Activated CD4-positive, alpha-beta T cell treated with anti-CD3 and anti-CD28 coated beads, Interleukin-2, amount 50 U/mL, for 24 hours (primary cell): ENCODE measurements at places on chromosomes 3 and 15.

GRCh38 chr3:170220871-170221270 lies 1.4 kb upstream of the PRKCI start:
- no peak for DNase-seq

DNA sequence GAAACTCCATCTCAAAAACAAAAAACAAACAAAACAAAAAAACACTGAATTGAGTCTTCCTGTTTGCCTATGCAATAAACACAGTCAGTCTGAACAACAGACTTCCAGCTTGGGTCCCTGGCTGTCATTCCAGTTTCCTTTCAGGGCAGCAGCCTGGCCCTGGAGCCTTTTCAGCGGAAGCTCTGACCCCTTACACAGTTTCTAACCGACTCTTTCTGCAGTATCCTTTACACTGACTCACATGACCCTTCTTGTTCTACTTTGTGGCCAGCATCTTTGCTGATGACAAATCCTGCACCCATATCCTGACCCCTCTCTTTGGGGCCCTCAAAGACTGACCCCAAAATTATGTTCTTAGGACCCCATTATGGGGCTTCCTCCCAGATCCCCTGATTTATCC lies 38.3 kb upstream of the INO80 start:
- DNase-seq: no peak

DNA sequence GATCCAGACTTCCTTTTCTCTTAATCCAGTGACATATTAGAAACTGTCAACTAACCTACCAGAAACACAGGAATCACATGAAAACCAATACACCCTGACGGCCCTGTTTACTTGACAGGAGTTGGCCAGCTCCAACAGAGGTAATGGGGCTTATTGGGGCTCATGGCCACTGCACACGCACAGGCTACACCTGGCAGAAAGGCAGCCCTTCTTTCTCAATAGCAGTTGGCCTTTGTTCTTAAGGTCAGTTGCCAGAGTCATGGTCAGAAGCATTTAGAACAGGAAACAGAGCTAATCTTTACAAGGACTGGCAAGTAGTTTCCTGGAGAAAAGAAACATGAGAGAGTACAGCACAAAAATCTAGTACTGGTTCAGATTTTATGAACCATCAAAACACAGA lies 181.8 kb downstream of the MAGI1 start:
- no peak for DNase-seq

GRCh38 chr3:186818516-186818915 lies 12.2 kb upstream of the RFC4 start:
- DNase-seq: no peak

DNA sequence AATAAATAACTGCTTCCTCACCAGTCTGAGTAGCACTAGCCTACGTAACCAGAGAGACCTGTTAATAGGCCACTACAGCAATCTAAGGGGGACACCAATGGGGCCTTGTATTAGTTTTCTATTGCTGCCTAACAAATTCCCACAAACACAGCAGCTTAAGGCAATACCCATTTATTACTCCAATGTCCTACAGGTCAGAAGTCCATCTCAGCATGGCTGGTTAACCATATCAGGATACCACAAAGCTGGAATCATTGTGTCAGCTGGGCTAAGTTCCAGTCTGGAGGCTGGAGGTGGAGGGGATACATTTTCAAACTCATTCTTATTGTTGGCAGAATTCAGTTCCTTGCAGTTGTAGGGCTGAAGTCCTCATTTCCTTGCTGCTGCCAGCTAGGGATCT lies 331.9 kb downstream of the ULK4 start:
- no peak for DNase-seq

DNA sequence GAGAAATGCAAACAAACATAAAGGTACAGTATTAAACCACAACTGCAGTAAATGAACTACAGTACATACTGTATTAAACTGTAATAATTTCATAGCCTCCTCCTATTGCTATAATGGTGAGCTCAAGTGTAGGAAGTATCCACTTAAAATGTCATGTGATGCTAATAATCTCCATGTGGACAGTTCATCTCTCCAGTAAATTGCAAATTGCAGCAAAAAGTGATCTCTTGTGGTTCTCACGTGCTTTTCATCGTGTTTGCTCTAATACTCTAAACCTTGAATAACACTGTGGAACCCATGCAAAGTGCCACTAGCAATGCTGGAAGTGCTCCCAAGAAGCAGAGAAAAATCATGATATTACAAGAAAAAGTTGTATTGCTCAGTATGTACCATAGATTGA lies 9.2 kb upstream of the FNDC3B start:
- DNase-seq: no peak

GRCh38 chr3:161689584-161690298 lies 193.1 kb downstream of the OTOL1 start:
- no peak for DNase-seq

GRCh38 chr15:66496951-66497501 lies 536 bp downstream of the SNAPC5 start:
- DNase-seq: no peak

DNA sequence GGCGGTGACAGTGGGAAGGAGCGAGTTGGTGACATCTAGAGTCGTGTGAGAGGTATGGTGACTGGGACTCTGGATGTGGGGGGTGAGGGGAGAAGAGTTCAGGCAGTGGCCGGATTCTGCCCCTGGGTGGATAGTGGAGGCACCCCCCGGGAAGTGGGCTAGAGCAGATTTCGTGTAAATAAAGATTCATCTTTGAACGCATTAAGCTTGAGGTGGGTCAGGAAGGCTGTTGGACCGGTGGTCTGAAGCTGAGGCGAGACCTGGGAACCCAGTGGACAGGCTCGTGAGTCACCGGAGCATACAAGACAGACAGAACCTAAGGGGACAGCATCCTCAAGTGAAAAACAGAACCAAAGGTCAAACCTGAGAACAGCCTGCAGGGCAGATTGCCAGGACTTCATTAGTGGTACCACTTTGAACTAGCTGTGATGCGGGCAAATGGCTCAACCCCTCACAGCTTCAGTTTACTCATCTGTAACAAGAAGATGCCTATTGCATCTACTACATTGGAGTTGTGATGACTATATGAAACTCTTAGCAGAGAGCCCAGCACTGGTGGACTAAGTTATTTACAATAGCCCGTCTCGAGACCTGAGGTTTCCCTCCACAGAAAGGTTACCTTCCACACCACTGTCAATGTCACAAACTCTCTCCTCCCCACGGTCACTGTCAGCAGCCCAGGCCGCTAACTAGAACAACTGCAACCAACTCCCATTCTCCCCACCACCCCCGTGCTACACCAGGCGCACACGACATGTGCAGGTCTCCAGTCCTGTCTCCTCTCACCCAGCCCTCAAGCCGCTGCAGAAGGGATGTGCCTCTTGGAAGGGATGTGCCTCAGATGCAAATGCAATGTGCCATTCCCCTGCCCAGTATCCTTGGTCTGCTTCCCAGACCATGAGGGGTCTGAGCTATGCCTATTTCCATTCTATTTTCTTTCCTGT lies 901 bp upstream of the CLN6 start:
- no peak for DNase-seq

DNA sequence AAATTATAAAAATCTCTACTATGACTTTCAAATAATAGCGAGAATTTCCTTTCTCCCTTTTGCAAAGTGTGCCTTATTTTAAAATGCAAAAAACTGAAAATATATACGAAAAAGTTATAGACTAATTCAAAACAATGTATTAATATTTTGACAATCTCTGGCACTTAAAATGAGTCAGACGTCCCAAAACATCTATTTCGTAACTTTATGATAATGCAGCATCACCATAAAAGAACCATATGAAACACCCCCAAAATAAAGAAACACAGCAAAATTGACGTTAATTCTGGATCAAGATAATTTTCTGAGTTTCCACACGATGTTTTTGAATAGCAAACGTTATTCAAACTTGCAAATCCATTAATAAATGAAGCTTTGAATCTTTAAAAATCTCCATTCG lies 1.0 kb downstream of the COPS2 start:
- no peak for DNase-seq

DNA sequence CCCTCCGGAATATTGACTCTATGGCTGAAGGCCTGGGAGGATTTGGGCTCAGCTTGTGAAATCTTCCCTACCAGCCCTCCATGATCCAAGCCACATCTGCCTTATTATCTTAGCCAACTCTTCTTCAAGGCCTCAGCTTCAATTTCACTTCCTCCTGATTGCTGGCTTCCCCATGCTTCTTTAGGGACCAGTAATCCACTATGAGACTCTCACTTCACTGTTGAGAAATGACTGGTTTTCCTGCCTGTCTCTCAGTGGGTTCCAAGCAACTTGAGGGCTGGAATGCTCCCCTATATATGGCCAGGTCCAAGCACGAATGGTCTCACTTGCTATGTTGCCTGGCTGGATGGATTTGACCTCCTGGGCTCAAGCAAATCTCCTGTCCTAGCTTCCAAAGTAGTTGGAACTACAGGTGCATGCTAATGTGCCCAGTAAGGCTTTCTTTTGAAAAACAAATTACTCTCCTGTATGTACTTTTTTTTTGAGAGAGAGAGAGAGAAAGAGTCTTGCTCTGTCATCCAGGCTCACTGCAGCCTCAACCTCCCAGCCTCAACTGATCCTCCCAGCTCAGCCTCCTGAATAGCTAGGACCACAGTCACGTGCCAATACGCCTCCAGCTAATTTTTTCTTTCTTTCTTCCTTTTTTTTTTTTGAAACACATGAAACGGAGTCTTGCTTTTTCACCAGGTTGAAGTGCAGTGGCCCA lies 7.9 kb upstream of the PIK3CB start:
- no peak for DNase-seq

- DNase-seq: no peak
These were observed 132.8 kb upstream of the GADL1 start for GRCh38 chr3:31027191-31027761.

DNA sequence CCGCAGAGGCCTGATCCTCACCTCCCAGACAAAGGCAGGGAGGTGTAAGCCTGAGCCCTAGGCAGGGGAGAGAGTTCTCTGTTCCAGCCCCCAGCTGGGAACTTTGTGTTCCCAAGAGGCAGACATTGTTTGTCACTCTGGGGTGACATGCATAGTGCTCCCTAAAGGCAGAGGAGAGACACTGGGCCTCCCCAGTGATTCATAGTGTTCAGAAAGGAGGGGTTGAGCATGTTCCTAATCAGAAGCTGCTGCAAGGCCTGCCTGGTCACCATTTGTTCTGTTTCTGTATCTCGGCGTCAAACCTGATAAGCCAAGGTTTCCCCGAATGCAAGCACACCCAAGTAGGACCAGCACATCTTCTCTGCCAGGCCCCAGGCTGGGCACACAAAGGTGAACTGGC lies 24.0 kb upstream of the SLC6A6 start:
- DNase-seq: no peak

DNA sequence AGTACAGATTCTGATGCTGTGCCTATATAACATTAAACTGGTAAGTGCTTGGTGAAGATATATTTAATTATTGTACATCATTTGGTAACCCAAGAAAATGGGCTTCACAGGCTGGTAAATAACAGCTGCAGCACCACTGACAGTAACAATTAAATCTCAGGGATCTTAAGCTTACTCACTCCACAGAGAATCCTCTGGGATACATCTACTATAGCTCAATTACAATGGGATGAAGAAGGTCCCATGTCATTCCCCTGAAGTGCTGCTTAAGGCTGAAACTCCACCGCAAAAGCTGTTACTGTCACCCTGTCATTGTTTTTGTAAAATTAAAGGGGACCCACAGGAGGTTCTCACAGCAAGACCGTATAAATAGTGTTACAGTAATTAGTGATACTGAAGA lies 153.0 kb downstream of the IMPG2 start:
- DNase-seq: no peak

- no peak for DNase-seq
These were observed 784.0 kb downstream of the ZPLD1 start for GRCh38 chr3:103218793-103219192.

DNA sequence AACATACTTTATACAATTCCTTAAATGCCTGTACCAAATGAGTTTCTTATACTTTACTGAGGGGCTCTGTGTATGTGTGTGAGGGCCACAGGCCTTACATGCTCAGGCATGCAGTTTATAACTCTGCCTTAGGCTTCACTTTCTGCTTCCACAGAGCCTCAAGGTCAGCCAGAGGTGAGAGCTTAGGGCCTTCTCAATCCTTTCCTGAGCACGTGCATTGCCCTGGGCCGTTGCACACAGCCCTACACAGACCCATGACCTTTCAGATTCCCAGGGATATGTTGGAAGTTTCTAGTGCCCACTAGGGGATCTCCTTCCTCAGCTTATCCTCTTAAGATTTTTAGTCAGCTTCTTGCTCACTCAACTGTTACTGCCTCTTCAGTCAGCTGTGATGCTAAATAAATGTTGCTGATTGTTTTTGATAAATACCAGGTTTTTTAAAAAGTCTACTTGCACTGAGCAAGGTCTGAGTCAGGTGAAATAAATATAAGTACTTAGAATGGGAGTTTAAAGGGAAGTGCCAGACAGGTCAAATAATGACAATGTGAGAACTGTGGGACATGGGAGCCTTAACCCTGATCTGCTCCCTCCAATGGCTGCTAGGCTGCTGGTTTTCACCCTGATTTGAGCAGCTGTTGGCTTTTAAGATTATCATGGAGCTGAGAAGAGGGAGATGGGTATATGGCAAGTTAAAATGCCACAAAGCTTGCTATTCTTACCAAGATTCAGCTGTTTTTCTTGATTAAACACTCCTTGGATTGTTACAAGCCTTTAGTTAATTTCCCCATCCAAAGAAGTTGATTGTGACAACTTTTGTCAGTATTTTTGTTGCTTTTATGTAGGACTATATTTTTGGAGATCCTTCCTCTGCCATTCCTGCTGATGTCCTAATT lies 169.5 kb downstream of the PLD1 start:
- no peak for DNase-seq

DNA sequence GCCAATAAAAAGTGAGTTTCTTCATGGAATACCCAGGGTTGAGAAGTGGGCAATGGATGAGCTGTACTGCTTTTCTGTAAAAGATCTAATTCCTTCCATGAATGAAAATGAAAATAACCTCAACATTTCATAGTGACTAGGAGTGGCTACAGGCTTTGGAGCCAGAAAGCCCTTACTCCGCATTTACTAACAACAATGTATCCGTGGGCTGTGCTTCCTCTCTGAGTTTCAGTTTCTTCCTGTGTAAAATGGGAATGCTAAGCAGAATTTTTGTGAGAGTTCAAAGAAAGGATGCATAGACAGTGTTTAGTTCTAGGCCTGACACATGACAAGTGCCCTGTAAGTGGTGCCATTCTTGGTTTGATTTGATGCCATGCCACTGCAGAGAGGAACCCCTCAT lies 47.5 kb upstream of the TM4SF1 start:
- DNase-seq: no peak

DNA sequence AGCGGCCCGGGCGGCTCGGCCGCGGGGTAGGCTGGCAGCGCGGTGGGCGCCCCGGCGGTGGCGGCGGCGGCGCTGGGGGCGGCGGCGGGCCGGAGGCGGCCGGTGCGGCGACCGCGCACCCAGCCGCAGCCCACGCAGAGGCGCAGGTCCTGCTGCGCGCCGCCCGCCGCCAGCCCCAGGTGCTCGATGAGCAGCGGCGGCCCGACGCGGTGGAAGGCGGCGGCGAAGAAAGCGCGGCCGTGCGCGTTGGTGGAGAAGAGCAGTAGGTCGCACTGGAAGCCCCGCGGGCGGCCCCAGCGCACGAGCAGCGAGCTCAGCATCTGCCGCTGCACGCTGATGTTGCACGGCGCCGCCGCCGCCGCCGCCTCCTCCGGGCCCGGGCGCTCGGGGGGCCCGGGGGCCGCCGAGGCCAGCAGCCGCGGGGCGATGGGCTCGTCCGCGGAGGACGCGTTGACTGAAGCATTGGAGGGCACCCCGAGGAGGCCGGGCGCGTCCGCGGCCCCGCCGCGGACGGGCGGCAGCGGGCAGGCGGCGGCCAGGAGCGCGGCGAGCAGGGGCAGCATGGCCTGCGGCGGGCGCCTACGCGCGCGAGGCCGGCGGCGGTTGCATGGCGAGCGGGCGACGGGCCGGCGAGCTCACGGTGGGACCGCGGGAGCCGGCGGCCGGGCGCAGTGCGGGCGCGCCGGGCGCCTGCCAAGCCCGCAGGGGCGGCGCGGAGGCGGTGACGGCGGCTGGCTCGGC lies 452 bp downstream of the TMEM158 start:
- no peak for DNase-seq

GRCh38 chr3:152209060-152209459 lies 59.7 kb upstream of the MBNL1 start:
- no peak for DNase-seq
